ENCODE measurements at places on chromosomes 12 and 14.
A peak's percentile ranks its signal among the peaks of the same experiment; 100 is the strongest.

DNA sequence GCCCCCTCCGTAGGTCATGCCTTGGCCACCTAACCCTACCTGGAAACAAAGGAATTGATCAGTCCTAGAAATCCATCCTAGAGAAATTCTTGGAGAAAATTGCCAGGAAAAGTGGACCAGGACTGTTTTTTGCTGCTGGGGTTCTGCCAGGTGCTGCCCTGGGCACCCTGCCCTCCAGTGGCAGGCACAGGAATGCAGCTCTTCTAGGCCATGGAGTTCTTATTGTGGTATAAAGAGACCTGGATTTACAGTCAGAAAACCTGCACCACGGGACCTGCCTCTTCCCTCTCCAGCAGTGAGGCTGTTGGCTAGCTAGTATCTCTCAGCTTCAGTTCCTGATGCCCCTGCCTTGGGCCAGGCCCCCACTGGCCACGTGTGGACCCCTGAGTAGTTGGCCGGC is 59.7 kb downstream of the SLC24A4 start:
- DNase-seq: peak; percentile 9

GRCh38 chr12:58104351-58104755 is 163.0 kb downstream of the ATP23 start:
- no peak for DNase-seq

- peak; percentile 28 for DNase-seq
Measured at GRCh38 chr14:30355431-30355913, 203.5 kb upstream of the G2E3 start.

DNA sequence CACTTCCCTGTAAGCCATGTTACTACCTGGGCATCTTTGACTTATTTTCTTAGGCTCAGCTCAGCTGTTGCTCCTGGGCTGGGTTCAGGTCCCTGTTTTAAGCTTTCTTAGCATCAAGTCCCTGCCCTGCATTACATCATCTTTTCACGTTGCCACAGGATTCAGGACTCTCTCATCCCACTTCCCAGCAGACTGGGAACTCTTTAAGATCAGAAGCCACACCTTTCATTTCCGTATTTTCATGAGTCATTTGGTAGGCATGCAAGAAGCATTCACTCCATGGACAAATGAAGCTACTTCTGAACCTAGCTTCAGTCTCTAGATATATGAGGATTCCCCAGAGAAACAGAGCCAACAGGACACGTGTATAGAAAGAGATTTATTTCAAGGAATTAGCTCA is 726.8 kb downstream of the VRK1 start:
- DNase-seq: peak; percentile 15

GRCh38 chr12:75783093-75783877 is 248.3 kb downstream of the PHLDA1 start:
- peak; percentile 63 for DNase-seq

DNA sequence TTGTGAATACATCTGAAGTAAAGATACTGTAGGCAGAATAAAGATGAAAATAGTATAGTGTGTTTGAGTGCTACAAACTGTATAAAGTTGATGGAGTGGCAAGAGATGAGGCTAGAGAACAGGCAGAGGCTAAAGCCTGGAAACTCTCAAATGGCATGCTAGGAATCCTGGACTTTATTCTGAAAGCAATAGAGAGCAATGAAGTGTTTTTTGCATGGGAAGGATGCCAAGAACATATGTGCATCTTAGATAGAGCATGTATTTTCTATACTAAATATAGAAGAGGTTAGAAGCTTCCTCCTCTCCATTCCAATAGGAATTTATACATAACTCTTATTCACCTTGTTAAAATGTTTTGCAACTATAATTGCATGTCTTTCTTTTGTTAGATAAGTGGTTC is 86.3 kb upstream of the TMTC2 start:
- DNase-seq: no peak

- no peak for DNase-seq
Measured at GRCh38 chr14:26594148-26594547, 3.7 kb downstream of the NOVA1 start.

DNA sequence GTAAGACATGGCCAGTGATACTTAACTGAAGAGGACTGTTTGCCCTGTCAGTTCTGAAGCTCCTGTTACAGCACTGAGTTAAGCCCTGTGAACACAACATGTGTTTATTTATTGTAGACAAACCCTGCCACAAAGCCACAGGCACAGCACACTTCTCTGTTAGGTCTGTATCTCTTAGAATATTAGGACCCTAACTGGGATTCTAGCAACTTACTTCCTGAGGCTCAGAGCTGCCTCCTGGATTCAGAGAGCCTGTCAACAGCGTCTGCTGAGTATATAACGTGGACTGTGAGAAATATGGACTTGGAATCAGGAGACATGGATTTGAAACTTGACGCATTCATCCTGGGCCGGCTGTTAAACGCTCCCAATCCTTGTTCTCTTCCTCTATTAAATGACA is 135.0 kb upstream of the HIF1A start:
- peak; percentile 72 for DNase-seq

- DNase-seq: peak; percentile 78
Measured at GRCh38 chr14:89773644-89774316, 180.8 kb downstream of the EFCAB11 start.

DNA sequence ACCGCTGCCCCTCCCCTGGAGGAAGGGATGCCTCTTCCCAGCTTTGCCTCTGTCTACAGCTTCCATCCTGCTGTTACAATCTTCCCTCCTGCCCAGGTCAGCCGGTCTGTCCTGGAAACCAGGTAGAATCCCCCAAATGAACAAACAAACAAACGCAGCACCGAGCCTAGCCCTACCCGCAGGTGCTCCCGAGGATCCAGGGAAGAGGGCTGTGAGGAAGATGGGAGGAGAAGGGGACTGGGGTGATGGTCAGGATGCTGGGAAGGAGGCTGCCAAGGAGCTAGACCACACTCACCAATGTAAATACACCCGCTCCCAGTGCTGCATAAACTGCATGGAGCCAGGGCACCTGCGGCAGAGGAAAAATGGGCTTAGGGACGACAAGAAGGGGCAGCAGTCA is 16.6 kb downstream of the FAIM2 start:
- no peak for DNase-seq

GRCh38 chr12:80033448-80033847 is 65.9 kb upstream of the OTOGL start:
- DNase-seq: peak; percentile 86

DNA sequence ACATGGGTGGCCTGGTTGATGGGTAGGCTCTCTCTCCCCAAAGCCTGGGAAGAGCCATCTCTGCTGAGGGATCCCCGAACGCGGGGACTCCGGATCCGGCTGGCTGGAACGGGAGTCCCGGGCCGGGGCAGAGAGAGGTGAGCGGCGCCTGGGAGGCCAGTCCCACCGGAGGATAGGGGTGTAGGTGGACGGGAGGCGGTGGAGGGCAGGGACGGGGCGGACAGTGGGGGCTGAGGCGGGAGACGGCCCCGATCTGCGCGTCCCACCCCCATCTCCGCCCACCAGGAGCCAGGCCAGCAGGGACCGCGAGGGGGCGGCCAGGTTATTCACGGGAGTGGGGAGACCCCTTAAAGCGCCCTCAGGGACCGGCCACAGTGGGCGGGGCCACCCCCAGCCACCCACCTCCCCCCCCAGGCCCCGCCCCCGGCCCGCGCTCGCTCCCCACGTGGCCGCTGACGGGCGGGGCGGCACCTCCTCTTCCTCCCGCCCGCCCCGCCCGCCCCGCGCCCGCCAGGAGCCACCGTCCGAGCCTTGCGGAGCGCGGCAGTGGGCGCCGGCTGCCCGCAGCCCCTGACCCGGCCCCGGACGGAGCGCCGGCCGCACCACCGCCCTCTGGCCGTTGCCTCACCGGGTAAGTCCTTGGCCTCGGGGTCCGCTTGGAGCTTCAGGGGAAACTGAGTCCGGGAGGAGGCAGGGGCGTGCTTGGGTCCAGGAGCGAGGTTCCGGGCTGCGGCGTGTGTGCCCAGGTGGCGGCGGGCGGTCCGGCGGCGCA is at the start of gene INF2:
Gene INF2, plus strand, starts transcription at position 510 of the 772 bp plus-strand sequence. CDS start 11,748 bp downstream, outside the sequence.
- DNase-seq: peak; percentile 58

GRCh38 chr12:113127791-113128199 is 7.8 kb downstream of the RASAL1 start:
- no peak for DNase-seq

GRCh38 chr12:64192644-64193444 is 29.3 kb downstream of the KICS2 start:
- no peak for DNase-seq

DNA sequence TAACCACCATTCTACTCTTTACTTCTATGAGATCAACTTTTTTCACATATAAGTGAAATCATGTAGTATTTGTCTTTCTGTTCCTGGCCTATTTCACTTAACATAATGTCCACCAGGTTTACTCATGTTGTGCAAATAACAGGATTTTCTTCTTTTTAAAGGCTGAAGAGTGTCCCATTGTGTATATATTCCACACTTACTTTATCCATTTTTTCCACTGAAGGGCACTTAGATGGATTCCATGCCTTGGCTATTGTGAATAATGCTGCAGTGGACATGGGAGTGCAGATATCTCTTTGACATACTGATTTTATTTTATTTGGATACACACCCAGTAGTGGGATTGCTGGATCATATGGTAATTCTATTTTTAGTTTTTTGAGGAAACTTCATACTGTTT is 181.1 kb upstream of the HMGA2 start:
- no peak for DNase-seq

- no peak for DNase-seq
Measured at GRCh38 chr12:26036877-26037276, 78.4 kb downstream of the RASSF8 start.

DNA sequence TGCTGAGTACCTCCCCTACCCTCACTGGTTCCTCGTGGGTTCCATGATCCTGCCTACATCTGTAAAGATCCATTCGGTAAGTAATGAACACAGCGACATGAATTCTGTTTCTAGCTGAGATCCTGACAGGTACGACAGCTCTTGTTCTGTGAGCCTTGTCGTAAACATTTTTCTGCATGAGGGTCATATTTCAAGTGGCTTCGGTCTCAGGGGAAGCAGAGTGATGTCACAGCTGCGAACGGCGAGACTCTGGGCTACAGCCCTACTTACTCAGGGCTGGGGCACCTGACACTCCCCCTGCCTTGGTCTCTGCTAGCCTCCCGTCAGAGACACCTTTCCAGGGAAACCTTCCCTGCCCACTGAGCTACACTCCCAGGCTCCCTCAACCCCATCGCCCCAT is 85.8 kb downstream of the RBM19 start:
- no peak for DNase-seq

DNA sequence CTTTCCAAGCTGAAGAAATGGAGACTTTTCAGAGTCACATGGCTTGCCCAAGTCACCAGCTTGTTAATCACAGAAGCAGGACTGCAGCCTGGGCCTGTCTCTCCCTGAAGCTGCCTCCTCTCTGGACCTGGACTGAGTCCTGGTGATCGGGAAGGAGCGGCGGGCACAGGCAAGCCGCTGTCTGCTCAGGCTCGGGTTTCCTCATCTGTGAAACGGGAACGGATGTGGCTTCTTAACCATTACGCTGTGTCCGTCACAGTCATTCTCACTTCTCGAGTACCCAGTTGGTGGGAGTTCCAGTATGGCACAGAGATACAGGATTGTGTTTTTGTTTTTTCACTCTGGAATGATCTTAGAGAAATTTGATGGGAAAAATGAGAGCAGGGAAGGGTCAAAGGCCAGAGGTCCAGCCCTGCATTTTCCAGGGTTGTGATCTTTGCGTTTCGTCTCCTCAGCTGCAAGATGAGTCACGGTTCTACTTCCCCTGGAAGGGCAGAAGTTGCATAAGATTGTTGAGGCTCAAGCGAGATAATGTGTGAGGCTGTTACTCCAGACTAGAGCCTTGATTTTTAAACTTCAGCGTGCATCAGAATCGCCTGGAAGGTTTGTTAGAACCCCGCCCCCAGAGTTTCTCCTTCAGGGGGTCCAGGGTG is 7.6 kb upstream of the LRTM2 start:
- peak; percentile 62 for DNase-seq

DNA sequence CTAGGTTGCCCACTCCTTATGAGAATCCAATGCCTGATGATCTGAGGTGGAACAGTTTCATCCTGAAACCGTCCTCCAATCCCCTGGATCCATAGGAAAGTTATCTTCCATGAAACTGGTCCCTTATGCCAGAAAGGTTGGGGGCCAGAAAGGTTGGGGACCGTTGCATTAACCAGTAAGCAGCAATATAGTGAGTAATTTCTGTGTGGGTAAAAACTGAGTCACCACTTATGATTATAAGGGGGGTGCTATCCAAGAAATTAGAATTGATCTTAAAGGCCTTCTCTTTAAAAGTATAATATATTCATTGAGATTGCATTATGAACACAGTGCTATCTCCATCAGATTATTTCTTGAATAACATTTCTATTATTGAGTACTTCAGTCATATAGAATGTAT is 97.2 kb downstream of the PCNX1 start:
- peak; percentile 26 for DNase-seq

Data from M059J (cell line).